NCI-H2171 (cell line): ENCODE measurements at places on chromosomes 3 and 15.

DNA sequence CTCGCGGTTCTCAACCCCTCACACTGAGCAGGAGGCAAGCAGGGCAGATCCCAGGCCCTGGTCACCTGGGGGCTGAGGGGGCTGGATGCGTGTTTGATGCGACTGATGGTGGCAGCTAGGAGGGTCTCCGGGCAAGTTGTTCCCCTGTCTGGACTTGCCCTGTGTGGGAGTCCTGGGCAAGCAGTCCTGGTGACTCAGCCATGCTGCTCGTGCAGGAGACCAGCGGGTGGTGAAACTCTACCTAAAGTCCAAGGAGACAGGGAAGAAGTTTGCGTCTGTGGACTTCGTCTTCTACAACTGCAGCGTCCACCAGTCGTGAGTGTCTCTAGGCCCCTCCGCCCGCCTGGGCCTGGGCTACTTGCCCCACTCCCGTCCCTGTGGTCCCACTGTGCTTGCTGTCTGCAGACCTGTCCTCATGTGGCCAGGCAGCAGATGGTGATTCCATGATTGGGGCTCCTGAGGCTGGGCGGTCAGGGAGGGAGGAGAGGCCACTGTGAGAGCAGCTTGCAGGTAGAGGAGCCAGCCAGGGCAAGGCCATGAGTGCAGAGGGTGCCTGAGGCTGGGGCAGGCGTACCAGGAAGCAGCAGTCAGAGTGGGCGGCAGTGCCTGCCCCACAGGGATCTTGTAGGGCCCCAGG is 23.1 kb downstream of the PLXNA1 start:
- no peak for DNase-seq

- DNase-seq, result no peak
Observed at GRCh38 chr3:102718651-102719050, 283.8 kb downstream of the ZPLD1 start.

DNA sequence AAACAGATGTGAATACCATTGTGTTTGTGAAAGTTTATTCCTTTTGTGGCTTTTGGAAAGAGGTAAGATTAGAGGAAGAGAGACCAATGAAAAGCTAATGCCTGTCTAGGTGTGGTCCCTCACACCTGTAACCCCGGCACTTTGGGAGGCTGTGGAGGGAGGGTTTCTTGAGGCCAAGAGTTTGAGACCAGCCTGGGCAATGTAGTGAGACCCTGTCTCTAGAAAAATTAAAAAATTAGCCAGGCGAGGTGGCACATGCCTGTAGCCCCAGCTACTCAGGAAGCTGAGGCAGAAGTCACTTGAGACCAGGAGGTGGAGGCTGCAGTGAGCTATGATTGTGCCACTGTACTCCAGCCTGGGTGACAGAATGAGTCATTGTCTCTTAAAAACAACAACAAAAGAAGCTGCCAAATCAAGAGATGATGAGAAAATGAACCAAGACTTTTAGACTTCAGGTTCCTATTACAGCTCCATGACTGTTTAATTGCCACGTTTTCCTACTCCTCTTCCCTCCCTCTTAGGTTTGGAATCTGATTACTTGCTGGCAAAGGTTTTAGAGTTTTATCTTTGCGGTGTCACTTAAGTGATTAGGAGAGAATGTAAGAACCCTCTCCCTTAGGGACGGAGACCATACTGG is 68.7 kb downstream of the CGNL1 start:
- DNase-seq, result no peak

- DNase-seq, result no peak
Observed at GRCh38 chr3:151873398-151873797, at the start of gene SUCNR1. TSS of gene SUCNR1 (plus strand) at chr3:151873643. CDS start at chr3:151879893, 6,250 bp downstream.

DNA sequence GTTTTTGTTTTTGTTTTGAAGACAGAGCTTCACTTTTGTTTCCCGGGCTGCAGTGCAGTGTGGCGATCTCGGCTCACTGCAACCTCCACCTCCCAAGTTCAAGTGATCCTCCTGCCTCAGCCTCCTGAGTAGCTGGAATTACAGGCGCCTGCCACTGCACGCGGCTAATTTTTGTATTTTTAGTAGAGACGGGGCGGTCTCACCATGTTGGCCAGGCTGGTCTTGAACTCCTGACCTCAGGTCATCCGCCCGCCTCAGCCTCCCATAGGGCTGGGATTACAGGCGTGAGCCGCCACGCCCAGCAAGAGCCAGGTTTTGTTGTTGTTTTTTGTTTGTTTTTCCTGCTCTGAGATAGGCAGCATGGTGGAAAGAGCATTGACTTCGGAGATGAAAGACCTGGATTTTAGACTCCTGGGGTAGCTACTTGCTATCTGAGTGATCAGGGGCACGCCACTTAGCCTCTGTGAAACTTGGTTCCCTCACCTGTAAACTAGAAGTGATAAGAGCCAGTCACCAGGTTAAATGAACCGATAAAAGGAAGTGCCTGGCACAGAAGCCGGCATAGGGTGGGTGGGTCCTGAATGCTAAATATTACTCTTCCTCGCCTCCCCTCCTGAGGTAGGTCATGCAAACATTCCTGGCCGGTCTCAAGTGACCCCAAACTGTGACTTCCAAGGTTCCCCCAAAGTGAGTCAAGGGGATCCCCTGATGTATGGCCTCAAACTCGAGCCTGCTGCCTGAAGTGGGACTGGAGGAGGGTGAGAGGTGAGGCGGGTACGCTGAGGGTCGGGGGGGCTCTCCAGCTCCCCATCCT is 62.9 kb upstream of the MCF2L2 start:
- no peak for DNase-seq

DNA sequence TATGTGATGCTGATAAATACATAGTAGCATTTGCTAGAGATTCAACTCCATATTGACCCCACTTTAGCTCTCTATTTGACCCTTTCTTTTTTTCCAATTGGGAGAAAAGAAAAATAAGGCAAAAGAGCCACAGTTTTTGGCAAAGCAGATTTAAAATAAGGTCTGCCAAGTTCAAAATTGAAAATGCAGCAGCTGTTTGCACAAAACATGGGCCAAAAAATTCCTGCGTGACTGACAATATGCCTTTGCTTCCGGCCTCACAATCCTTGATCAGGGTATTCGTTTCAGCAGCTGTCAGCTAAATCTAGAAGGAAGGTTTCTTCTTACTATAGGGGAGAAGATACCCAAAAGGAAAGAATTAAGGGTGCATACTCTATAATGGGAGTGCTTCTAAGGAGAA is 563.5 kb upstream of the CCDC54 start:
- peak; percentile 48 for DNase-seq

- DNase-seq, result no peak
Observed at GRCh38 chr3:31495971-31496665, 36.6 kb upstream of the STT3B start.

GRCh38 chr3:129558772-129559564 is 16.0 kb downstream of the H1-8 start:
- DNase-seq, result no peak

DNA sequence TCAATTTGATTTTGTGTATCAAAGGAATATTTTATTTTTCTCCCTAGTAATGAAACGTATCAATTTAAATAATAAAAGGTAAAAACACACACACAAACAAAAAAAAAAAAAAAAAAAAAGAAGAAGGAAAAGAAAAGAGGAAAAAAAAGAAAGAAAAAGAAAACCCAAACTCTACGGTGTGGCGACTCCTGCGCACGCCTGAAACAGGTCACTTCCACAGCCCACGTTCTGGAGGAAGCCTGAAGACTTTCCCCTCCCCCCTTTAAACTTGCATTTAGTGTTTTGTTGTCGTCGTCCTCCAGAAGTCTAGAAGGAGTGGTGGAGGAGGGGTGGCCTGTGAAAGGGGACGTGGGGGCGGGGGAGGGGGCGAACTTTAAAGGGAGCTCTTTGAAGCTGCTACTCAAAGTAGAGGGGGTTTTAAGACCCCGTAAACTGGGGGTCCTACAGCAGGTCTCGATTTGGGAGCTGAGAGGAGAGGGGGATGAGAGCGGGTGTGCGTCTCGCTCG is 2.3 kb upstream of the TLE3 start:
- no peak for DNase-seq

GRCh38 chr3:164779816-164780215 is 298.5 kb downstream of the SI start:
- peak; percentile 35 for DNase-seq

- no peak for DNase-seq
Observed at GRCh38 chr15:89019436-89019835, 68.8 kb upstream of the ABHD2 start.

DNA sequence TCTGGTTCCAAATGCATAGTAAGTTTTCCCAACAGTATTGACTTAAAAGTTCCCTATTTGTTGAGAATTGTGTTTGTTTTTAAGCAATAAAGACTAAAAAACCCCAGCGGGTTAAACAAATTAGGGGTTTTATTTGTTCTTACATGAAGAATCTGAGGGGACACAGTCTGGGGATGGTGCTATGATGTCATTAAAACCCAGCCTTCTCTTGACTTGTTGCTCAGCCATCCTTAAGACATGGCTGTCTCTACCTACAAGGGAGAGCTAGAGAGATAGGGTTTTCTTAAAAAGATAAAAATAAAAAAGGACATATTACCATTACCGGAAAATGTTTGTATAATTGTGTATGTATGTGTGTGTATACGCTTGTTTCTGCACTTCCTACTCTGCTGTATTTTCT is 11.7 kb upstream of the ARL14 start:
- no peak for DNase-seq

DNA sequence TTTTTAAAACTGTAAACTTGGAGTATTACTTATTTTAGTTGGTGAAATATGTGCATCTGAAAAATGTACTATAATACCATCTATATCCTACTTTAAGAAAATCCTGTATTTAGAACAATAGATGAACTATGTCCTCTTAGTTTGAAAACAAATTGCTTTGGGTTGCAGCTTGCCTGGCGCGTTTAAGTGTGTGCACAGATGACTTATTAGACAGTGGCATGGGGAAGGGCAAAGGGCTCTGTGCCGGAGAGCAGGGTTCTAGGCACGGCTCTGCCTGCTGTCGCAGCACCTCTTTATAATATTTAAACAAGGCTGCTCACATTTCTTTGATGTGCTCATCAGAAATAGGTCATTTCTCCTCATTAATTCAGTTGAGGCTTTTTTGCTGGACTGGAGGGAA is 10.0 kb downstream of the PXK start:
- no peak for DNase-seq

DNA sequence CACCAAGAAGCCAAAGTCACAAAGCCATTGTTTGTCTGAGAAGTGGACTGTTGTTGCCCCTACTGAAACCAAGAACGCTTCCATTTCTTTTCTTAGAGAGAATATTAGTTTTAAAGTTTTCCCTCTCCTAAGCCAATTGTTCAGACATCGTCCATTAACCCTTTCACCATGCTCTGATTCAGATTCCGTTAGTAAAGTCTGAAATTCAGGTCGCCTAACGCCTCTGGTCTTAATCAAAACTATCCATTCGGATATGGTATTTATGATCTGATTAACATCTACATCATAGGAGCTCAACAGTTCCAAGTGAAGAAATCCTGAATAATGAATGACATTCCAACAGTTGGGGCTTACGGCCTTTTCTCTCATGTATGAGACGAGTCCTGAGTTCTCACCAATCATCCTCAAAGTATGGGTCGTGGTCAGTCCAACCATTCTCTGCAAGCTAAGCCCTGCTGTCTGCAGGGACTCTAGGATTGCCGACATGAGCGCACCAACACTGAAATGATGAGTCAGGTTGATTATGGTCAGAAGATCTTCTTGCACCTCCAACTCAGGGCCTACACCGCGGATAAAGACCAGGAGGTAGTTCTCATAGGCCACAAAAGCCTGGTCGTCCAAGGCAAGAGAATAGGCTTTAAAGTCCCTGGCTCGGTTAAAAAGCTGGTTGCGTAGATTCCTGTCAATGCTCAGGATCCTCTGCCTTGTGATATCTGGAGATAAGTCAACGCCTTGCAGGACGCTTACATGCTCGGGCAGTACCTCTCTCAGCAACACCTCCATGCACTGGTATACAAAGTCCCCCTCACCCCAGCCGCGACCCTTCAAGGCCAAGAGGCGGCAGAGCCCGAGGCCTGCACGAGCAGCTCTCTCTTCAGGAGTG is 767 bp downstream of the EPM2AIP1 start:
- DNase-seq, result no peak

- DNase-seq, result peak; percentile 18
Observed at GRCh38 chr3:197942956-197943556, 6.9 kb upstream of the RPL35A start.

DNA sequence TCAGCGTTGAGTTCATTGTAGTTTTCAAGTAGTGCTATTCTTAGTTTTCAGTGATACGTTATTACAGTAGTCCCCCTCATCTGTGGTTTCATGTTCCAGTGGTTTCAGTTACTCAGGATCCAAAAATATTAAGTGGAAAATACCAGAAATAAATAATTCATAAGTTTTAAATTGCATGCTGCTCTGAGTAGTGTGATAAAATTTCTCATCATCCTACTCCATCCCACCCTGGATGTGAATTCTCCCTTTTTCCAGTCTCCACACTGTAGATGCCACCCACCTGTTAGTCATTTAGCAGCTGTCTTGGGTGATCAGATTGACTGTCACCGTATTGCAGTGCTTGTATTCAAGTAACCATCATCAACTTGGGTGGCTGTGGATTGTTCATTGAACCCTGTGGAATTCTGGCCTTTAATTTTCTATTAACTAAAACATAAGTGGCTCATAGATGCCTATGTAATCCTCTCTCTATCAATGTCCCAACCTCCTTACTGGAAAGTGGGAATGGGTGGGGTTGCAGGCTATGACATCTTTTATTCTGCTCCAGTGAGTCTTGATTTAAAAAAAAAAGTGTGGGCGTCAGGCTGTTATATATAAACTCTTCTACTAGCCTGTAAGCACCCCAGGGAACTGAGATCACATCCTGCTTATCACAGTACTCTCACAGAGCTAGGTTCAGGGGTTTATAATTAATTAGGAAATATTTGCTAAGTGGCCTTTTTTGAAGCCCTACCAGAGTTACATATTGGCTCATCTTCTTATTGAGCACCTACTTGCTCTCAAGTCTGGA is 97.5 kb downstream of the CFAP20DC start:
- DNase-seq, result no peak

DNA sequence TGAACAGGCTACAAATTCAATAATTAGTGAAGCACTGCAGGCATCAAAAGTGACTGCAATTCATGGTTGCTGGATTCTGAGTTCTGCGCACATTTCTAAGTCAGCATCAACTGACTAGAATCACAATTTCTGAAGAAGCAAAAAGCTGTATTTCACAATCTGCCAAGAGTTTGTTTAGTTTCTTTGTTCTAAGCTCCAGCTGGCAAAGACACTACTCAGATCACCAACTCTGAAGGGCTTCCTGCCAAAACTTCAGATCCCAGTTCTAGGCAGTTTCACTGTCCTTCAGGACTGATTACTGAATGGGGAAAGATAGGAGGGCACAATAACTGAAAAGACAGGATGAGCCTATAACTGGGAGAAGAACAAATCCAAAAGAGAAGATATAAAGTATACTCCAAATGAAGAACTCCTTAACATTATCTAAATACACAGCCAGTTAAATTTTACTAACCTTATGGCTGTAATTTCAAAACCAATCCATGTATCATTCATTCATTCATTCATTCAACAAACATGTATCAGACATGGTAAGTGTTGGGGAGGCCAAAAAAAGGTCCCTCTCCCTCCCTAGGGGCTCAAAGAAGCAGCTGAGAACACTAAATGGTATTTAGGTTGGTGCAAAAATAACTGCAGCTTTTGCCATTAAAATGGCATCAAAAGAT is 17.1 kb downstream of the TJP1 start:
- no peak for DNase-seq

- no peak for DNase-seq
Observed at GRCh38 chr15:67719330-67719959, 105.9 kb upstream of the SKOR1 start.
